ENCODE measurements at places on chromosomes 13 and 19.

GRCh38 chr19:53518716-53519115, 19.2 kb upstream of the ZNF331 start:
- H3K4me3 ChIP-seq, result no peak overlapping the region
- H3K27me3 ChIP-seq, result no peaks in the 10 kb centered on the region
- H3K27ac ChIP-seq, result no peak overlapping the region
- H3K36me3 ChIP-seq, result no peaks in the 10 kb centered on the region
- DNase-seq, result no peak

DNA sequence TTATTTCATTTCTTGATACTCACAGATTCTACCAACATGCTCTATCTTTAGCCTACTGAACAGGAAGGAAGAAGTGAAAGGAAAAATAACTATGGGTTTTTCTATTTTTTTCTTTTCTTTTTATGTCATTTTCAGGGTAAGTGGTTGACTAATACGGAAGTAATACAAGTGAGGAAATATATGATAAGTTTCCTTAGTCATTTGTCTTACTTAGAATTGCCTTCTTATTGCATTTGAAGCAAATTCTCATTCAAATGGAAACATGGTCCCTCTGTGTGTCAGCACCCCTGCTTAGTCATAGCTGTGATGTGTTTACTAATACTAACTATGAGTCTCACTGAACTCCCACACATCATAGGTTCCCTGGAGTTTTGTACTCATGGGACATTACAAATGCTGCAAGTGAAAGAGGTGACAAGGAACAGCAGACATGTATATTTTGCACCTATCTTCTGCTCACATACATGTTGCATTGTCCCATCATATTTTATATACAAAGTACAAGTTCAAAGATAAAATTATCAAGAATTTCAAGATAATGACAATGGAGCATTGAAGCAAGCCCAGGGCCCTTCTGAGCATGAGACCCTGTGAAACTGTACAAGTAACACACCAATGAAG, 60.1 kb downstream of the DCT start:
- peak; percentile 87 for DNase-seq
- H3K36me3 ChIP-seq, result no peaks in the 10 kb centered on the region
- H3K4me3 ChIP-seq, result no peak overlapping the region

DNA sequence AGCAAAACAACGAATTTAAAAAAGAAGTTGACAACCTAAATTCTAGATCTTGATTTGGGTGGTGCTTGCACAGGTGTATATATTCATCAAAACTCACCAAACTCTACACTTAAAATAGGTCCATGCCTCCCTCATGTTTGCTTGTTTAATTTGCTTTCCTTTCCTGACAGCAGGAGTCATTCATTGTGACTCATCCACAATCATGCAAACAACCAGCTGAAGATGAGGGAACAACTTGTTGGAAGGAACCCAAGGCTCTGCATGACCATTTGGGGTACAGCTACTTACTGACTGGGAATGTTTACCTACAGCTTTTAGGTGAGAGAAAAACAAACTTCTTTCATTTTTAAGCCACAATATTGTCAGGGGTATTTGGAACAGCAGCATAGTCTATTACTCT, 96.6 kb downstream of the RXFP2 start:
- 0 out of 2 replicates have a peak, but pooled peaks cover 6% of the 10 kb centered on the region for H3K4me1 ChIP-seq
- peaks cover 17% of the 10 kb centered on the region for H3K27me3 ChIP-seq
- peak; percentile 77 for DNase-seq
- no peak overlapping the region for H3K27ac ChIP-seq
- no peaks in the 10 kb centered on the region for H3K36me3 ChIP-seq

GRCh38 chr13:66492479-66492878, 737.7 kb downstream of the PCDH9 start:
- no peaks in the 10 kb centered on the region for H3K27me3 ChIP-seq
- no peak overlapping the region for H3K27ac ChIP-seq
- no peak overlapping the region for H3K4me3 ChIP-seq
- no peak for DNase-seq

- H3K36me3 ChIP-seq, result no peaks in the 10 kb centered on the region
- H3K27me3 ChIP-seq, result no peaks in the 10 kb centered on the region
- H3K4me1 ChIP-seq, result no peaks in the 10 kb centered on the region
- H3K27ac ChIP-seq, result no peak overlapping the region
- no peak for DNase-seq
These were observed 10.7 kb upstream of the FLT1 start for GRCh38 chr13:28505543-28506135.

DNA sequence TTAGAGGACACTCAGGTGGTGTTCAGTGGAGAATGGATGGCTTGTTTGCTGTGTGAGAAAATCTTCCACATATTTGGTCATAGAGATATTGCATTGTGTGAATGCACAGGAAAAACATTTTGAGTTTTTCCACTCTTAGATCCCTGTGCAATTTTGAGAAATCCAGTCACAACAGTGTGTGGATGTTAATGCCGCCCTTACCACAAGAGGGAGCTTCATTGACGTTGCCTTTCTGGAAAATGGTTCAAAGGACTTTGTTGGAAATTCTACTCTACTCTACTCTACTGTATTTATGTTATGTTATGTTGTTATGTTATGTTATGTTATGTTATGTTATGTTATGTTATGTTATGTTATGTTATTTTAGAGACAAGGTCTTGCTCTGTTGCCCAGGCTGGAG, 13.4 kb downstream of the ZNF20 start:
- peaks cover 7% of the 10 kb centered on the region for H3K36me3 ChIP-seq
- no peaks in the 10 kb centered on the region for H3K4me1 ChIP-seq
- no peak overlapping the region for H3K4me3 ChIP-seq
- no peaks in the 10 kb centered on the region for H3K27me3 ChIP-seq

GRCh38 chr19:17510220-17510993, 1.0 kb upstream of the PGLS start:
- H3K36me3 ChIP-seq, result no peaks in the 10 kb centered on the region
- DNase-seq, result peak; percentile 44
- peak overlapping the region; percentile 86 for H3K27ac ChIP-seq
- H3K4me1 ChIP-seq, result peaks cover 14% of the 10 kb centered on the region

DNA sequence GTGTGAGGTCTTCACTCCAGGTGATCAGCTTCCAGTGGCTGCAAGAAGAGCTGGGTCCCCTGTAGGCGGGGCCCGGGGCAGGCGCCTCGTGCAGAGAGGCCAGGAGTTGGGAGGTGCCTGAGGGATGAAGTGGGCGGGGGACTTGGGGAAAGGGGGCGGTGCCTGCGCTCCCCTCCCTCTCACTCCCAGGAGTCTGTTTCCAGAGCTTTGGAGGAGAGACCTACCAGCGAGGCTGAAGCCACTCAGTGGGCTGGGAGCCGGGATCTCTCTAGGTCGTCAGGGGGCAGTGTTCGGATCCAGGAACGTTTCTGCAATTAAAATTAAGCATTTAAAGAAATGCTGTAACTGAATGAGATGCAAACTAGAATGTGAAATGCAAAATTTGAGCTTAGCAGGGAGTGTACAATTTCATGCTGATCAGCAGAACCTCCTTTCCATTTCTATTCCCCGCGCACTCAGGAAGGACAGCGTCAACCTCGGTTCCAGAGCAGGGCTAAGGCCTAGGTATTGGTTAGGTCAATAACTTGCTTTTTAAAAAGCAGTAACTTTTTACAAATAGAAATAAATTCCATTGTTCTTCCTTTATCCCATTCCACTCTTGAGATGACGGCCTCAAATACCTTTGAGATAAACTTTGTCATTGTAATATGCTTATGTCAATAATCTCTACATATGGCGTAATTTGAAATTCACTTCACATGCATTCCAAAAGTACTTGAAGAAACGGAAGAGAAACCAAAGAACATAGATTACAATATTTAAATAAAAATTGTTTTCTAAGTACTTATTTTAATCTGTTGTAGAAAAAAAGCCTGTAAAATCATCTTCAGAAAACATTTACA, 11.6 kb downstream of the ZNF160 start:
- peaks cover 34% of the 10 kb centered on the region for H3K36me3 ChIP-seq
- no peaks in the 10 kb centered on the region for H3K27me3 ChIP-seq
- H3K4me3 ChIP-seq, result no peak overlapping the region

DNA sequence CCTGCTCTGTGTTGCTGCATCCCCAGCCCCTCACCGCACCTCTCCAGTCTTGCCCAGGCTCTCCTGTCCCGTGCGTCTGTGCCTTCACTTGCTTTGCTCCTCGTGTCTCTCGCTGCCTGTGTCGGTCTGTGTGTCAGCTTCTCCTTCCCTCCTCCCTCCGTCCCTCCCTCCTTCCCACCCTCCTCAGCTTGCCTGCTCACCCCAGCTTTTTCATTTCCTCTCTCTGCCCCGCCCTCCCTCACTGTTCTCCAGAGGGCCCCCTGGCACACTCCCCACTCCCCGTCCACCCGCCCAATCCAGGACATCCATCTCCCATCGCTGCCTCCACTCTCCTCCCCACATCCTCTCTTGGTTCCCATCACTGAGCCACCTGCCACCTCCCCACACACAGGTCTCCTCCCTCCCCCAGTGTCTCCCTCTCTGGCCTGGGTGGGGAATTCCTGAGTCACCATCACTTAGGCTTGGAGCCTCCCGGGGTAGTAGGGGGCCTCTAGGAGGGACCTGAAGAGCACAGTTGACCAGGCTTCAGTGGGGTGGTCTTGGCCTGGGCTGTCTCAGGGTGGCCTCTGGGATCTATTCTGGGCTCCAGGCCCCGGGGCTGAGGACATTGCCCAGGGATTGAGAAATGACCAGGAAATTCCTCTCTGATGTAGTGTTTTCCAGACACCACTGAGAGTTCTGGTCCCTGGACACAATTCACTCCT, at the start of gene PTGIR:
TSS of gene PTGIR (minus strand) at position 132 of the 704 bp plus-strand sequence. CDS start 864 bp downstream, outside the sequence.
- DNase-seq, result peak; percentile 92
- H3K36me3 ChIP-seq, result no peaks in the 10 kb centered on the region
- H3K4me1 ChIP-seq, result peaks cover 21% of the 10 kb centered on the region
- H3K27ac ChIP-seq, result peak within 1 kb of the TSS; percentile 94
- no peaks in the 10 kb centered on the region for H3K27me3 ChIP-seq

DNA sequence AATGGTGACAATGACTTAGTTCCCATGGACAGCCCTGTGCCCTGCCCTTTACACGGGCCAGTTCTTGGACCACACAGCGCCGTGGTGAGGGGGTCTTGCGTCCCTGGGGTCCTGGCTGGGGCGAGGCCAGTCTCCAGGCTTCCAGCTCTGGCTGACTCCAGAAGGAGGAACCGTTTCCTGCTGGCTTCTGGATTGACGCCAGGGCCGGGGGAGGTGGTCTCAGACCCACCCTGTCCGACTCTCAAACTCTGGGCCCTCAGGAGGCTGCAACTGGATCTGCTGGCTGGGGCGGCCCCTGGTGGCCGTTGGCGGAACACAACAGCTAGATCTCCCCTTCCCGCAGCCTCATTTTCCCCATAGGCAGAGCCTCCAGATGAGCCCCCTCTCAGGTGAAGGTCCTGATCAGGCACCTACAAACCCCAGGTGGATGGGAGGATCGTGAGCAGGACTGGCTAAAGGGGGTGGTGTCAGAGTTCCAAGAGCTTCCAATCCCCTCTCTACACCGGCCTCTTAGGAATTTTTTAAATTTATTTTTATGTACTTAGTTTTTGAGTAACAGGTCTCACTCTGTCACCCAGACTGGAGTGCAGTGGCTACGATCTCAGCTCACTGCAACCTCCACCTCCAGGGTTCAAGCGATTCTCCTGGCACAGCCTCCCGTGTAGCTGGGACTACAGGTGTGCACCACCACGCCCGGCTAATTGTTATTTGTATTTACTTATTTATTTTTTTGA, 8.0 kb downstream of the CCDC194 start:
- no peak overlapping the region for H3K27ac ChIP-seq
- H3K27me3 ChIP-seq, result no peaks in the 10 kb centered on the region
- no peaks in the 10 kb centered on the region for H3K36me3 ChIP-seq
- no peak overlapping the region for H3K4me3 ChIP-seq
- peak; percentile 66 for DNase-seq

DNA sequence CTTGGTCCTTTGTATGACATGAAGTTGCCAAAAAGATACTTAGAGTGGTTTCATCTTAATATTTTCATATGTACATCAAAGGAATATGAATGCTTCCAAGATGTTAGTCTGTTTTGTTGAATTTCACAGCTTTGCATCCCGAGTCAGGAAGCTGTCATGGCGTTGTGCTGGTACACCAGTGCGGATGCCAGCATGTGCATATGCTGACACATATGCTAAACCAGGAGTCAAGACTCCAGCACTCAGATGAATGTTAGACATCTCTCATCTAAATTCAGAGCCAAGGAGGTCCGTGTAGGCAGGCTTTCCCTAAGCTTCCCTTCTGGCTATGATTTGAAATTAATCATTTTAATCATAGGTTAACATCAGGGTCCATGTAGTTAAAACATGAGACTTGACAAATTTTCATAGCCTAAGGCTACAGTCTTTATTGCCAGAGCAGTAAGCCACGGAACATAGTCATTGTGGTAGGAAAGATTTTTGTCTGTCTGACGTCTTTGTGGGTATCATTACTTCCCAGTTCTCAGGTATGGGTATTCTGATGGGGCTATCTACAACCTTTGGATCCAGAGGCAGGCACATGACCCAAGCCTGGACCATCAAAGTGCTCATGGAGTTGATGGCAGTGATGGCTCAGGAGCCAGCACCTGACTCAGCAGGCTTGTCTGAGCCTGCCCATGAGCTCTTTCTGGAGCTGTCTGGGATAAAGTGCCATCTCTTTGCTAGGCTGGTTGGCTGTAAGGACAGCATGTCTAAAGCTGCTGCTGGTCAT, 246.1 kb downstream of the KCNRG start:
- H3K36me3 ChIP-seq, result no peaks in the 10 kb centered on the region
- no peak overlapping the region for H3K4me3 ChIP-seq
- DNase-seq, result no peak
- H3K27ac ChIP-seq, result no peak overlapping the region
- 0 out of 2 replicates have a peak, but pooled peaks cover 10% of the 10 kb centered on the region for H3K27me3 ChIP-seq

GRCh38 chr13:63396746-63397145, 1981.1 kb upstream of the PCDH20 start:
- no peaks in the 10 kb centered on the region for H3K27me3 ChIP-seq
- H3K4me3 ChIP-seq, result no peak overlapping the region
- no peaks in the 10 kb centered on the region for H3K4me1 ChIP-seq
- DNase-seq, result no peak

DNA sequence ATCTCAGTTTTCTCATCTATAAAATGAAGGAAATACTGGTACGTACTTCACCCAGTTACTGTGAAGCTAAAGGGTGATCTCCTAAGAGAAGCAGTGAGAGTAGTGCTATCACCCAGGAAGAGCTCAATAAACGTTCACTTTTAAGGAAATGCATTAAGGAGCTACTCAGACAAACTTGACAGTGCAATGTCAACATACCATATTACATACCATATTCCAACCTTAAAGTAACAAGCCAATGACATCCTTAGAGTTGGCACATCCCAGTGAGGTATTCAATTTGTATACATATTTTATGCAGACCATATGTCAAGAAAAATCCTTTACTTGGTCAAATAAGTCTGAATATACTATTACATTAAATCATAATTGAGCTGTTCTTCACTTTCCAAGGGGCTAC, 7.0 kb downstream of the TBC1D4 start:
- no peaks in the 10 kb centered on the region for H3K4me1 ChIP-seq
- no peaks in the 10 kb centered on the region for H3K27me3 ChIP-seq
- no peak for DNase-seq
- no peak overlapping the region for H3K4me3 ChIP-seq
- H3K27ac ChIP-seq, result no peak overlapping the region
- H3K36me3 ChIP-seq, result no peaks in the 10 kb centered on the region

DNA sequence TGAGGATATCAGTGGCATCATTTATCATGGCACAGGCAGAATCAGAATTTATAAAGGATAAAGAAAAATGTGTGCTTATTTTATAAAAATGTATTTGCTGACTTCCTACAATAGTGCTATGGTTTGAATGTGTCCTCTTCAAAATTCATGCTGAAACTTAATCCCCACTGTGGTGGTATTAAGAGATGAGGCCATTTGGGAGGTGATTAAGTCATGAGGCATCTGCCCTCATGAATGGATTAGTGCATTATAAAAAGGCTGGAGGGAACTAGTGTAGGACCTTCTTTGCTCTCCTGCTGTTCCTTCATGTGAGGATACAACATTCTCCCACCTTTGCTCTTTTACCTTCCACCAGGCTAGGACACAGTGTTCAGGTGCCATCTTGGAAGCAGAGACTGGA, 212.8 kb downstream of the RFC3 start:
- H3K4me3 ChIP-seq, result no peak overlapping the region
- peak; percentile 22 for DNase-seq
- no peaks in the 10 kb centered on the region for H3K36me3 ChIP-seq
- no peaks in the 10 kb centered on the region for H3K4me1 ChIP-seq
